Left colon (tissue), 2 donors: ENCODE measurements at places on chromosomes 3 and 15. TPM values are rescaled to one million over a fixed set of nuclear protein-coding genes. Genes with fewer than 3 reads are reported as not detected.

TMEM207 gene
- not detected for total RNA-seq

CRABP1 gene
- total RNA-seq: 1.5 TPM

LMCD1 gene
- total RNA-seq: 5.8 TPM

REC114 gene
- total RNA-seq: not detected

GLCE gene
- 37.7 TPM for total RNA-seq

GCHFR gene
- total RNA-seq: 21.2 TPM

ITPKA gene
- total RNA-seq: 50.9 TPM

VPS39 gene
- total RNA-seq: 56.2 TPM

CCNB2 gene
- total RNA-seq: 17.6 TPM

SCAANT1 gene
- not detected for total RNA-seq

CELF6 gene
- total RNA-seq: 1.2 TPM

TMC3 gene
- total RNA-seq: not detected

PLOD2 gene
- total RNA-seq: 136 TPM

CYFIP1 gene
- 163 TPM for total RNA-seq

GOLGA8A gene
- total RNA-seq: 43.0 TPM

PLCH1 gene
- 7.1 TPM for total RNA-seq

SAMD7 gene
- not detected for total RNA-seq

BCHE gene
- total RNA-seq: 0.37 TPM

EPHB1 gene
- 1.1 TPM for total RNA-seq

AHSG gene
- not detected for total RNA-seq

CASR gene
- 0.55 TPM for total RNA-seq

ZNF620 gene
- 4.1 TPM for total RNA-seq

RABL3 gene
- total RNA-seq: 25.7 TPM

KLF15 gene
- 1.6 TPM for total RNA-seq

PP2D1 gene
- total RNA-seq: not detected

DLL4 gene
- 15.9 TPM for total RNA-seq

KBTBD13 gene
- not detected for total RNA-seq

MEGF11 gene
- total RNA-seq: not detected

SLC6A1 gene
- total RNA-seq: 0.36 TPM

ZPLD1 gene
- total RNA-seq: not detected

TNNC1 gene
- 4.6 TPM for total RNA-seq

GRM2 gene
- total RNA-seq: not detected

EXD1 gene
- not detected for total RNA-seq
